ENCODE measurements at places on chromosomes 2 and 18.
A peak's percentile ranks its signal among the peaks of the same experiment; 100 is the strongest.

DNA sequence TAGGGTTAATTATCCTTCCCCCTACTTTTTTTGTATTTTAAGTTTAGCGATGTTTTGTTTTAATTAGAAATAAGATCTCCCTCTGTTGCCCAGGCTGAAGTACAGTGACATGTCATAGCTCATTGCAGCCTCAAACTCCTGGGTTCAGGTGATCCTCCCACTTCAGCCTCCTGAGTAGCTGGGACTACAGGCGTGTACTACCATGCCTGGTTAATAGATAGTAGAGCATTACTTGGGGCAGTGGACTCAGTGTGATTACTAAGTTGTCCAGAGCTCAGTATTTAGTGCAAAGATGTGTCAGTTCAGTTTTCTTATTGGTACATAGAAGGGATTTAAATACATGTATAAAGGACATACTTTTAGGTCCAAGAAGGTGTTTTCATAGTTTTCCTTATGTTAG is 9.5 kb upstream of the ADGRF3 start:
- peak; percentile 77 for DNase-seq

GRCh38 chr2:152497481-152498052 is 162.6 kb downstream of the FMNL2 start:
- DNase-seq, result peak; percentile 63

- no peak for DNase-seq
These were observed 96.8 kb downstream of the CAPN13 start for GRCh38 chr2:30710461-30710860.

- DNase-seq, result no peak
These were observed 60.5 kb downstream of the NCAPH start for GRCh38 chr2:96396095-96396494.

DNA sequence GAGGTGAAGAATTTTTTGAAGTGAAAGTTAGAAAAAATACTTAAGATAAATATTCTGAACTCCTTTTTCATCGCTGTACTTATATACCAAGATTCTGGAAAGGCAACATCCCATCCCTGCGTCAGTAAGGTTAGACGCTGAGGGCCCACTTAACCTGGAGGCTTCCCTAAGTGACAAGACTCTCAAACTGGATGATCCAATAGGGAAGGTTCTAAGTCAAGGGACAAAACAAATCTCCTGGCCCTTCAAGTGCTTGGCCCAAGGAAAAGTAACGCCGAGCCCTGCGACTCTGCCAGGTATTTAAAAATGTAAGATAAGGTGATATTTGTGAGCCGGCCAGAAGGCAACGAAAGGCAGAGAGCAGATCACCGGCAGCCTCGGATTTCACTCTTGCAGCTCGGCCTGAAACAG is 1.3 kb downstream of the STK39 start:
- DNase-seq, result no peak

DNA sequence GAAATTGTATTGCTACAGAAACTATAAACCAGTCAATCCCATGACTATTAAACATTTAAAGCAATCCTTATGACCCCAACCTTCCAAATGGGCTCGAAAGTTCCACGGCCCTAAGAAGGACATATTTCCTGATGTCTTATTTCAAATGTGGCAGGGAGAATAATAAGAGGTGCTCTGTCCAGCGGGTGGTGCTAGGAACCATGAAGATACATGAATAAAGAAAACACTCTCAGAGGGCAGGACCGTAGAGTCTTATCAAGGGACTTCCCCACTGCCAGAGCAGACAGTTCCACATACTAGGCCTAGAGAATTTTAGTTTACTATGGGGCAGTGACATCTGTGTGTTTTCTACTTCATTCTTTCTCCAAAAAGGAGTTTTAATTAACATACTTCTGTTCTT is 187.1 kb upstream of the PIK3C3 start:
- peak; percentile 2 for DNase-seq

DNA sequence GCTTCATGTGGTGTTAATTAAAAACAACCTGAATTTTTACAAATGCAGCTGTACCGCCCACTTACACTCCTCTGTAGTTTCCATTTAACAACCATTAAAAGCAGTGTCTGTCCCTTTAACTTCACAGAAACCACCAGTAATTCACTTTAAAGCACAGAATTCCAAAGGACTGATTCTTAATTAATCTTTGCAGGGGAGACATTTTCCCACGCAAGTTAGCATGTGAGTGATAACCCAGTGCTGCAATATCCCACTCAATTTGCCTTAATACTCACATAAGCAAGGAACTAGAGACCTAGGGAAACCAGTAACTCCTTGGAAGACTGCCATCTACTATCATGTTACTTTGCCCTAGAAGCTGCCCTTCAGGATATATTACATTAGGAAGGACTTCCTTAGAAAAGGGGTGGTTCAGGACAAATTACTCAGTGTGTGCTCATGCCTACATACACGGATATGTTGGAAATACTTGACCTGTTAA is 102.3 kb downstream of the OSR1 start:
- no peak for DNase-seq

DNA sequence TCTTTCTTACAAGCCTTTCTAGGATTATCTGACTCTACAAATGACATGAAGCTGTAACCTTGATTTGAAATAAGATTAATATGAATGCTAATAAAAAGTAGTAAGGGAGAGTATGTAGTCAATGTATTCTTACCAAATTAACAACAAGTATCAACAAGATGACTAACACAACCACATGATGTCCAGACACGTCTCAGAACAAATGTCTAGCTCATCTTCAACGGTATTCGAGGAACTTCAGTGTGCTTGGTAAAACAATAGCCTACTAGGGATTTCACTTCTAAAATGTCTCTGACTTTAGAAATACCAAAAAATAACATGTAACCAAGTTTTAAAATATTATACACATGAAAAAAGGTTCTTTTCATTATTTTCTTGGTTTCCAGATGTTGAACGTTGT is 3.4 kb downstream of the HDLBP start:
- no peak for DNase-seq
